ENCODE measurements at places on chromosomes 7 and 10.

GRCh38 chr7:121102619-121103018 is 114.1 kb downstream of the CPED1 start:
- DNase-seq, result no peak

DNA sequence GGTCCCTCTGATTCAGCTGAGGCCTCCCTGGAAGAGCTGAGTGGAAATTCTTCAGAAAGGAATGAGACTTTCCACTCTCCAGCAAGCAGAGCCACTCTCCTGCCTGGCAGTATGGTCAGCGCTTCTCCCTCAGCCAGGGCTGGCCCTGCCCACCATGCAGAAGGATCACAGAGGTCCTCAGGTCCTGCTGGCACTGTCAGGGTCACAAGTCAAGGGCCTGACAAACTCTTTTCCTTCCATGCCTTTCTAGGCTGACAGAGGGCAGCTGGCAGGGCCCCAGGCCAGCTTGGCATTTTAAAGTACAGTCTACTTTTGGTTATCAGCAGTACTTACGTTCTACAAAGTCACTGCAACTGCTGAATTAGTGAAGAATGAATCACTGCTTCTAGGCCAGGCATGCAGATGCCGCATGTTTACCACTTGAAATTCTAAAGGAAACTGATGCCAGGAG is 119.3 kb upstream of the FRMD4A start:
- DNase-seq, result no peak

- DNase-seq, result no peak
These were observed 115.7 kb downstream of the TPK1 start for GRCh38 chr7:144720149-144720548.

DNA sequence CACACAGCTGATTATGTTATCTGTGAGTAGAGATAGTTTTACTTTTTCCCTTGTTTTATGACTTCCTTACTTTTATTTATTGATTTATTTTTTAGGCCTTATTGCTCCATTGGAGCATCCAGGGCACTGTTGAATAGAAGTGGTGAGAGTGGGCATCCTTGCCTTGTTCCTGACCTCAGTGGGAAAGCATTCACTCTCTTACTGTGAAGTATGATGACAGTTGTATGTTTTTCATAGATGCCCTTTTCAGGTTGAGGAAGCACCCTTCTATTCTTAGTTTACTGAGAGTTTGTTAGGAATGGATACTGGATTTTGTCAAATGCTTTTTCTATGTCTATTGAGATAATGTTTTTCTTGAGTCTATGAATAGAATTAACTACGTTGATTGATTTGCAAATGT is 88.6 kb downstream of the XRCC2 start:
- no peak for DNase-seq

- no peak for DNase-seq
These were observed 16.0 kb downstream of the HDAC9 start for GRCh38 chr7:18511351-18512140.

DNA sequence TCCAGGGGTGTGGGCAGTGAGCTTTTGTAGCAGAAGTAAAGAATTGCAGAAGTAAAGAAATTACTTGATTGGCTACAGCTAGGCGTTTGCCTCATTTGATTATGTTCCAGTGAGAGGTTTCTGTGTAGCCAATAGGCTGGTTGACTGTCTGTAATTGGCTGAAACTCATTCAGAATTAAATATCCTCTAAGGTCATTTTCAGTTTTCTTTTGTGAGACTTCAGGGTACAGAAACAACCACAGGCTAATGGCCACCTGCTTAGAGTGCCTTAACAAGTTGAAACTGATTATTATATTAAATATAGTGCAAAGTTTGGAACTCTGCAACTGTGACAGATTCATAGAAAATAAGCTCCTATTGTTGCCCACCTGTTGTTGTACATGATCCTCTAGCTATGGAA is 10.6 kb downstream of the SEC61A2 start:
- DNase-seq, result no peak

DNA sequence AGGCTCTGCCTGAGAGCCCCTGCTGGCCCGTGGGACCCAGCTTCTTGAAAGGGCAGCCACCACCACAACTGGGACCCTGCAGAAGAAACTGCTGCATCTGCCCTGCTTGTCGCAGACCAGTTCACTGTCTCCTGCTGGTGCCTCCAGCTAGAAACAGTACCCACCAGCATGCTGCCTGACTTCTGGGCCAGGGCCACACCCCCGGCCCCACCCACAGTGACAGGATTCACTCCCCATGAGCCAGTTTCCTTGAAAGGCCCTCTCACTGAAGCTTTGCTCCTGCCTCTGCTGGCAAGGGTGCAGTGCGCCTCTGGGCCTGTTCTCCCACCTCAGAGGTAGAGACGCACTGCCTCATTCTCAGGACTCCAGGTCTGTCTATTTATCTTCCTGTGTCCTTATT is 32.4 kb downstream of the ANXA11 start:
- no peak for DNase-seq

DNA sequence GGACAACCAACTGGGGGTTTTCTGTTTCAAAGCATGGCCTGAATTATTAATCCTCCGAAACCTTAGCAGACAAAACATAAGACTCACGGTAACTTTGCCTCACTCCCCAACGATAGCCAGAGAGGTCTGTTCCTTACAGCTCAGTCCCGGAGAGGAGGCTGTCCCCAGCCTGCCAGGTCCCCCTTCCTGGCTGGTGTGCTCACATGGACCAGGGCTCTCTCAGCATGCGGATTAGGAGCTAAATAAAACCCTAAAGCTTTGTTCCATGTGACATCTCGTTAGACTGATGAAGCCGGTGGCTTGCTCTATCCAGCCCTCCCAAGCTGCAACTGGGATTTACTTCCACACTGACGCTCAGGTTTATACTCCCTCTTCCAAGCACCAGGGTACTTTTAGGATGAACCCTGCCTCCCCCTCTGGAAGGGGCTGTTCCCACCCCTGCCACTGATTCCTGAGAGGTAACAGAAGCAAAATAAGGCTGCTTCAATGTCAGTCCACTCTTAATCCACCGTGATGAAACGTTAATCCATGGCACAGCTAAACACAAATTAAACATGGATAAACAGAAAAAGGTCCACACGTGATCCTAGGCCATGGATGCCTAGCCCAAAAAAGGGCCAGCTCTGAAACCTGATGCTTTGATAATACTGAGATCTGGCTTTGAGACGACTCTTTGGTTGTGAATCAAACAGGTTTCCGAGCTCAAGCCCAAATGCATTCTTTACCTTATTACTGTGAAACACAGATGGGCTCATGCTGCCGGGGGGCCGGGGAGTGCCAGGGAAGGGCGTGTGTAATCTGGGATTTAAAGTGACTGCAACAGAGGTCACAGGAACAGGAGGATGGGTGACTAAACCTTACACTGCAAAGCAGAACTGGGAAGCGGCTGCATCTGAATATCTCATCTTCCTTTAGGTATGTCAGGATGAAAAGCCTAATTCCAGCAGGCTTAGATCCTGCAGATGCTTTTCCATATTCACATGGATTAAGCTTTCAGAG is 86.2 kb downstream of the ZRANB1 start:
- DNase-seq, result no peak

DNA sequence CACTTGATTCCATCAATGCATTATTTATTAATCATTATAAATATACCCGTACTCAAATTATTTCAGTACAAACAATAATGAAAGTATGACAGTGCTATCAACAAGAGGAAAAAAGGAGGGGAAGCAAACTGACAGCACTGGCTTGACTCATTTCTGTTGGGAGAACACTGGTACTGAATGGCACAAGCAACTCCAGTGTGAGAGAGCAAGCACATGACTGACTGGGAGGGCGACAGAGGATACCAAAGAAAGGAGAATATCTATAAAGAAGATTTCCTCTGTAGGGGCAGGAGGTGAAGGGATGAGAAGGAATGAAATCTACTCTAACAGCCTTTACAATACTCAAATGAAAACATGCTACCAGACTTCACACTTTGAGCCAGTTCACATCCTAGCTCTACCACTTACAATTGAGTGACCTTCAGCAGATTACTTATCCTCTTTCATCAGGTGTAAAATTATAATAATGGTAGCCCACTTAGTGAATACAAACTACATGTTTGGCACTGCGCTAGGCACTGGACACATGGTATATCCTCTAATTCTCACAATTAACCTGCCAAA is 1.5 kb downstream of the USP54 start:
- no peak for DNase-seq

GRCh38 chr10:118956802-118957442 is 72.6 kb upstream of the NANOS1 start:
- DNase-seq, result no peak

GRCh38 chr10:128626397-128627000 is 500.3 kb upstream of the MKI67 start:
- DNase-seq, result no peak

- no peak for DNase-seq
These were observed 24.0 kb upstream of the NPS start for GRCh38 chr10:127524908-127525665.

- DNase-seq, result no peak
These were observed 18.0 kb downstream of the RRP12 start for GRCh38 chr10:97383159-97383558.

GRCh38 chr7:88396295-88396947 is 89.7 kb upstream of the STEAP4 start:
- no peak for DNase-seq

- no peak for DNase-seq
These were observed 421.4 kb downstream of the GALNT17 start for GRCh38 chr7:71553306-71553705.

GRCh38 chr7:129376778-129377700 is 57.2 kb upstream of the STRIP2 start:
- no peak for DNase-seq

Measured in stimulated activated CD8-positive, alpha-beta memory T cell treated with anti-CD3 and anti-CD28 coated beads, Interleukin-7, amount 100 ng/mL, for 1 hour (primary cell).